Endothelial cell of umbilical vein (primary cell): ENCODE measurements at places on chromosomes 6 and 20.

GRCh38 chr6:2733736-2734480 is 16.8 kb downstream of the MYLK4 start:
- no peak for DNase-seq

DNA sequence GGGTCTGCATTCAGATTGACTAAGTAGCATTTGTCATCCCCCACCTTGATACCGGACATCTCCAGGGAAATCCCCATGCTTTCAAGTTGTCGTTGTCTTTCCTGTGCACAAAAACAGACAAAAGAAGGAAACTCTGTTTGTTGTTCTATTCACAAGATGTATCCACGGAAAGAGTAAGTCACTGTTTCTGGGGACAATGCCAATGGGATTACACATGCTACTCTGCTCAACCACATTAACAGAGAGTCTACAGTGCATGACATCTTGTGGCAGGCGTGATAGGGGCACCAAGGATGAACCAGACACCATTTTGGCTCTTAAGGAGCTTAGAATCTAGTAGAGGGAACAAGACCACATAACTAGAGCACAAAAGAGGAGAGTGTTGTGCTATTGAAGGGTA is 124.4 kb upstream of the NUP153 start:
- DNase-seq = peak; percentile 98

DNA sequence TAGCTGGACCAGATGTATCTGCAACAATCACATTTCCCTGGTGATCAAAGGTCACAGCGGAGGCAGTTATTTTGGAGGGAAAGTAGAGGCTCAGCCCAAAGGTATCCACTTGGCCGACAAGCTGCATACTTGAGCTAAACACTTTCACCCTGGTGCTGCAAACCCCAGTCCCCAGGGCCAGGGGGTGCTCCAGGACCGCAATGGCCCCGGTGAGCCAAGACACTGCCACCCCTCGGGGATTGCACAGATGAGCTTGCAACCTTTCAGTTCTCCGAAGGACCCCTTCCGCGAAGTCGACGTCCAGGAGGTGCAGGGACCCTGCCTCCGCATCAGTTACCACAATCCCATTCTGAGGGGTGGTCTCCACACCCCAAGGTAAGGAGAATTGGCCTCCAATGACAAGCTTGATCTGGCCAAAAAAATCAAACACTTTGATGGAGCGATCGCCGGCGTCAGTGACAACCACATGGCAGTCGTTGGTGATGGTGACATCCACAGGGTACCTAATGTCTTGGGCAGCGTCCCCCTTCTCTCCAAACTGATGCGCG is 823 bp downstream of the NHLRC1 start:
- no peak for DNase-seq

DNA sequence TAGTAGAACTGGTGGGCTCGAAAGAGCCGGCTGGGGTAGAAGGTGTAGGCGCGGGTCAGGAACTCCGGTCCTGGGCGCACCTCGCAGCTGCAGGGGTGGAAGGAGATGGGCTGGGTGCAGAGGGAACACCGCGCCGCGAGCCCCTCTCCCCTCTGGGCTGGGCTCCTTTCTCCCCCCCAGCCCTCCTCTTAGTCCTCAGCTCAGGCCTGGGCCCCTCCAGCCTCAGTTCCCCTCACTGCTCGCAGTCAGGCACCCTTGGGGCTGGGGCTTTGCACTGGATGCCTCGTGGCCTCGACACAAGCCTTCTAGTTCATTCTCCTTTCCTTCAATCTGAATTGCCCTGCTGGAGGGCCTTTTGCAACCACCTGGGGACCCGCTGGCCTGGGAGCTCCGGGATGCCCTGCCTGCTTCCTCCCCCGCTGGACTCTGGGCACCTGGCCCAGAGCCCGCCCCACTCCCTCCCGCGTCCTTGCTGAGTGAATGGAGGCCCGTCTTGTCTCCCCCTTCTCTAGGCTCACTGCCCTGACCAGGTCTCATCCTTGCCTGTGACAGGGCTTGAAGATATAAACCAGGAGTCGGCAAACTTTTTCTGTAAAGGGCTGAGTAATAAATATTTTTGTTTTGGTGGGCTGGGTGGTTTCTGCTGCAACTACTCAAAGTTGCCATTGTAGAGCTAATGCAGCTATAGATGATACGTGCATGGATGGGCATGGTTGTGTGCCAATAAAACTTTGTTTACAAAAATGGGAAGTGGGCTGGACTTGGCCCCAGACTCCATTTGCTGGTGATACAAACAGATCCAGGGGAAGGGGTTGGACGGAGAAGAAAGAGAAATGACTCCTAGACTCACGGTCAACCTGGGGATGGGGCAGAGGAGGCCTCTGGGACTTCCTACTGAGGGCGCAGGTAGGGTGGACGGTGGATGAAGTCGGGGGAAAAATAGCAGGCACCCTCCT is 47.3 kb downstream of the APCDD1L start:
- DNase-seq = no peak

GRCh38 chr6:28675600-28675999 is 149.9 kb downstream of the GPX5 start:
- no peak for DNase-seq

DNA sequence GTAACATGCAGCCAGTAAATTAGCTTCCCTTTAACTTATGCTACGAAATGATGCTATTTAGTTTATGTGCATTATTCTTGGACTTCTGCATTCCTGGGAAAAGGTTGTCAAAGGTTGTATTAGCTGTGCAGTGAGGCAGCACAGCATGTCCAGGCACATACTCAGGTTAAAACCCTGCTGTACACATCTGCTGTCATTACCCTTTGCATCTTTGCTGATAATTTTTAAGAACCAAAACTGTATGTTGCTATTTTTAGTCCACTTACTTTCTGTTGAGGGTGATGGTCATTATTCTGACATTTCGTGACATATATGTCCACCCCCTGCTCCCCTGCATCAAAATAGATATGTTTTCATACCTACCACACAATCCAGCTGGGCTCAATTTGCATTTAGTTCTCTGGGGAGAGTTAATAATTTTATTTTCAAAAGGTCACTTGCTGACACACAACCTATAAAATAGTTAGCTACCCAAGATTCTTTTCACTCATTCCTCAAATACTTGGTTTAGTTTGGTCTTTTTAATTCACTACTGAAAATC is 142.5 kb upstream of the SPACA1 start:
- no peak for DNase-seq
